ENCODE measurements at places on chromosomes 4 and X. TPM values are rescaled to one million over a fixed set of nuclear protein-coding genes. Genes with fewer than 3 reads are reported as not detected.

GRCh38 chr4:60400593-60400992, 799.5 kb upstream of the ADGRL3 start:
- DNase-seq = no peak

IL1RAPL1 gene
- polyA plus RNA-seq = 4.5 TPM

FMR1NB gene
- not detected for polyA plus RNA-seq

DNA sequence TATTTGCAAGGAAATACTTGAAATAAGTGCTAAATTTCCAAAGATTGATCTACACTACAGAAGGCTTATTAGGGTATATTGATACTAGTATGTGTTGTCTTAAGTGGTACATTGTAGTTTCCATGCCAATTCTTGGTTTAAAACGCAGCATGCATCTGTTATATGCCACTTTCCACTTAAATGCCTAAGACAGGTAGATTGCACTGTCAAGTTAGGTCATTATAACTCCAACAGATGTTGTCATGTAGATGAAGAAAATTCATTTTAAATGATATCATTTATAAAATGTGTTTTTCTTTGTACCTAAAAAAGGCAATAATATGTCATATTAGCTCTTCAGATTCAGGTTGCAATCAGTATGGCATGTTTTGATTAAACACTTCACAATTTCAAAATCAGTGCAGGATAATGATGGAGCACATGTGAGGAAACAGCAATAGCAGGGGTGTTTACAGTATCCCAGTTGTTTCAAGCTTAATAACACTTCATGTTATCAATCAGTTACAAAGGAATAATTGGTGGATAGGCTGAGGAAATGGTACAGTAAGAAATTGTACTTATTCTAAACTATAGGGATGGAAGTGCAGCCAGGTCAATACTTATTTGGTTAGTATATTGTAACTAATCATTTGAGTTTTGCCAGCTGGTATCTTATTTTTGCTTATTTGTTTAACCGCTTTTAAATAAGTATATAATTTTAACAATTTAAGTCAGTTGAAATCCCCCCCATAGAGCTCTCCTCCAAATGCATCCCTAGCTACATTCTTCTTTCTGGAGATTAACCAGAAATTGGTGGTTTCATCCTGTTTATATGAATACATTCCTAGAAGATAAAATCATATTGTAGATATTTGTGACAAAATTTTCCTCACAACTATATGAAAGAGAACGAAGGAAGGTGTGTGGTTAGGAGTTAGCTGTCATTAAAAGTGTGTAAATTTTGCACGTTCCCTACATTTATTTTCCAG, 454.4 kb upstream of the ATOH1 start:
- no peak for DNase-seq

GRCh38 chr4:106565727-106566126, 197.1 kb upstream of the GIMD1 start:
- DNase-seq = no peak

DNA sequence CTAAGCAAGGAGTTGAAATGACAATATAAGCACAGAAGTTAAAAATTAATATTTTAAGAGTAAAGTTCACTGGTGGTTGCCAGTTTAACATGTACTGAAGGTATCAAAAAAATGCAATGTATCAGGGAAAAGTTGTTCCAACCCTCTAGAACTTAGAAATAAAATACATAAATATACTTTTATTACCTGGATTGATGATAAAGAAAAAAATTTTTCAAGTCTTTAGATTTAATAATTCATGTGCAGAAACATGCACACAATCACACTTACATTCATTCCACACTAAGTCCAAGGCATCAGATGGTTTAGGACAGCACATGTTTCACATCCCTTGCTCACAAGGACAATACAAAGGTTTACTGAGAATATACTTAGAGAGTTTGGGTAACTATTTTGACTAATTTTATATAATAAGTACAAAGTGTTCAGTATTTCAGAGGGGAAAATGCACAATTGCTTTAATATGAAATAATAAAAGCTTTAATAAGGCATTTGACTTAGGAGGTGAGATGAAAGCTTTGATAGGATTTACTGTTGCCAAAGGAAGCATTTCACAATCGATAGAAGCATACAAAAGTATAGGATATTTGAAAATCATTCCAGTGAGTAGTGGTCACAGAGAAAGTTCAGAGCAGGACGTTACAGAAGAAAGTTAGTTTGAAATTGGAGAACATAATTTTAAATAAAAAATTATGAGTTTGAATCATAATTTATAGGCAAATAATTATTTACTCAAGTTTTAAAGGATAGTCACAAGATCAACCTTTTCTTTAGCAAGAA, 392 bp upstream of the UGT2A3 start:
- DNase-seq = no peak

GRCh38 chr4:3418029-3418762, 23.6 kb upstream of the HGFAC start:
- no peak for DNase-seq

- DNase-seq = no peak
Observed at GRCh38 chrX:47625365-47625764, 4.4 kb downstream of the CFP start.

SMARCA1 gene
- polyA plus RNA-seq = 17.1 TPM

DNA sequence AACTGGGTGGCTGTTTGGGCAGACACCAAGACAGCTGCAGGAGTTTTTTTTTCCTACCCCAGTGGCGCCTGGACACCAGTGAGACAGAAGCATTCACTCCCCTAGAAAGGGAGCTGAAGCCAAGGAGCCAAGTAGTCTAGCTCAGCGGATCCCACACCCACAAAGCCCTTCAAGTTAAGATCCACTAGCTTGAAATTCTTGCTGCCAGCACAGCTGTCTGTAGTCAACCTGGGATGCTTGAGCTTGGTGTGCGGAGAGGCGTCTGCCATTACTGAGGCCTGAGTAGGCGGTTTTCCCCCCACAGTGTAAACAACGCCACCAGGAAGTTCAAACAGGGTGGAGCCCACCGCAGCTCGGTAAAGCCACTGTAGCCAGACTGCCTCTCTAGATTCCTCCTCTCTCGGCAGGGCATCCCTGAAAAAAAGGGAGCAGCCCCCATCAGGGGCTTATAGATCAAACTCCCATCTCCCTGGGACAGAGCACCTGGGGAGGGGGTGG, 171.4 kb downstream of the ARHGEF9 start:
- DNase-seq = no peak
